ENCODE measurements at places on chromosomes 1 and 21.

GRCh38 chr1:231602673-231602984 is 24.0 kb upstream of the DISC1 start:
- no peak for DNase-seq

DNA sequence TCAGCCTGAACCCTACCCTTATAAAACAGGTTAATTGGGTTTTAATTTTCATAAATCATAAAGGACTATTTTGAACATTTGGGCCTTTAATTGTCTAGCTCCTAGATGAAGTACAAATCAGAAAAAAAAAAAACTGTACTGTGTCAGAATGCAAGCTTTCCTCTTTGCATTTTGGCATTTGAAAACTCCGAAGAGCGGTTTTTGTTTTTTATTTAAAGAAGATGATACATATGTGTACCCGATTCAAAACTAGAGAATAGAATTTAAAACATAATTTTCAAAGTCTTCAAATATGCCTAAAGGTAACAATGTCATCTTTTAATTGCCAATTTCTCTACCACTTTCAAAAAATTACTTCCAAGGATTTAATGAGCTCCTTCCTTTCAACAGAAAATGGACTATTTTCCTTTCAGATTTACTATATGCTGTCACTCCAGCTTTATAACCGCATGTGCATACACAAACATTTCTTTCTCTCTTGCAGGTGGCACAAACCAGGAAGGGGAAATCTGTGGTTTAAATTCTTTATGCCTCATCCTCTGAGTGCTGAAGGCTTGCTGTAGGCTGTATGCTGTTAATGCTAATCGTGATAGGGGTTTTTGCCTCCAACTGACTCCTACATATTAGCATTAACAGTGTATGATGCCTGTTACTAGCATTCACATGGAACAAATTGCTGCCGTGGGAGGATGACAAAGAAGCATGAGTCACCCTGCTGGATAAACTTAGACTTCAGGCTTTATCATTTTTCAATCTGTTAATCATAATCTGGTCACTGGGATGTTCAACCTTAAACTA is 33.7 kb downstream of the MRPL39 start:
- peak; percentile 74 for DNase-seq

GRCh38 chr1:218492874-218493273 is 147.7 kb downstream of the TGFB2 start:
- DNase-seq = no peak

GRCh38 chr1:167629681-167630567 is at the start of gene RCSD1:
RCSD1 (plus strand) TSS chr1:167630232; CDS start chr1:167630424, 192 bp downstream.
- DNase-seq = no peak

GRCh38 chr1:226788965-226789364 is 49.9 kb upstream of the ITPKB start:
- no peak for DNase-seq

GRCh38 chr1:67791686-67792085 is 41.6 kb downstream of the GNG12 start:
- peak; percentile 85 for DNase-seq

- DNase-seq = peak; percentile 86
These were observed 70.6 kb downstream of the FGGY start for GRCh38 chr1:59367301-59368007.

- no peak for DNase-seq
These were observed 288.5 kb upstream of the POU3F1 start for GRCh38 chr1:38334930-38335592.

- no peak for DNase-seq
These were observed 3.0 kb downstream of the ITLN2 start for GRCh38 chr1:160951443-160952128.

- no peak for DNase-seq
These were observed 104.0 kb upstream of the PPM1J start for GRCh38 chr1:112818990-112819689.

DNA sequence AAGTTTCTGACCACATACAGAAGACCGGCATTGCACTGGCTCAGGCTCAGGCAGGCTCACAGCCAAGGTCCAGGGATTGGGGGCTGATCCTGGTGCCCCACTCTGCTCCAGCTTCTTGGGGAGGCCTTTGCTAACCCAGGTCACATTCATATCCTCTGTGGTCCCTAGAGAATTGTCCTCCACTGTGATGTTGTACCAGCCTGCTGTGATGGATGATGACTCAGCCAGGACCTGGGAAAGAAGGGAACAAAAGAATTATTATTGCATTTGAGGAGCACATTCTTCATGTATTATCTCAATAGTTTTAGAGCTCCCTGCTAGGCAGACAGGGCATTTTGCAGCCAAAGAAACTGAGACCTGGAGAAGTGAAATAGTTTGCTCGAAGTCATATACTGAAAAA is 114.3 kb upstream of the ETV3 start:
- peak; percentile 39 for DNase-seq

- no peak for DNase-seq
These were observed 14.5 kb downstream of the SLX9 start for GRCh38 chr21:44954281-44954771.

- DNase-seq = no peak
These were observed 28.4 kb downstream of the AK2 start for GRCh38 chr1:33008051-33008914.

Measured in astrocyte of the cerebellum (primary cell).